ENCODE measurements at places on chromosomes 7 and 10. TPM values are rescaled to one million over a fixed set of nuclear protein-coding genes. Genes with fewer than 3 reads are reported as not detected.

Gene SMO
- 10.4 TPM for total RNA-seq

Gene FAS
- 10.1 TPM for total RNA-seq

Gene CHN2
- total RNA-seq: 2.8 TPM

Gene CCDC172
- not detected for total RNA-seq

Gene CADPS2
- 11.1 TPM for total RNA-seq

Gene DMTF1
- total RNA-seq: 35.9 TPM

Gene ZNF107
- total RNA-seq: 3.1 TPM

Gene ANKRD2
- total RNA-seq: 19.3 TPM

Gene FLNC
- 279 TPM for total RNA-seq

Measured in right cardiac atrium (tissue), 5 donors.